Activated CD4-positive, alpha-beta T cell treated with anti-CD3 and anti-CD28 coated beads, Interleukin-2, amount 50 U/mL, for 1 hour (primary cell): ENCODE measurements at places on chromosomes 7 and 10.

- DNase-seq, result no peak
Measured at GRCh38 chr10:129951101-129951969, 12.7 kb downstream of the EBF3 start.

DNA sequence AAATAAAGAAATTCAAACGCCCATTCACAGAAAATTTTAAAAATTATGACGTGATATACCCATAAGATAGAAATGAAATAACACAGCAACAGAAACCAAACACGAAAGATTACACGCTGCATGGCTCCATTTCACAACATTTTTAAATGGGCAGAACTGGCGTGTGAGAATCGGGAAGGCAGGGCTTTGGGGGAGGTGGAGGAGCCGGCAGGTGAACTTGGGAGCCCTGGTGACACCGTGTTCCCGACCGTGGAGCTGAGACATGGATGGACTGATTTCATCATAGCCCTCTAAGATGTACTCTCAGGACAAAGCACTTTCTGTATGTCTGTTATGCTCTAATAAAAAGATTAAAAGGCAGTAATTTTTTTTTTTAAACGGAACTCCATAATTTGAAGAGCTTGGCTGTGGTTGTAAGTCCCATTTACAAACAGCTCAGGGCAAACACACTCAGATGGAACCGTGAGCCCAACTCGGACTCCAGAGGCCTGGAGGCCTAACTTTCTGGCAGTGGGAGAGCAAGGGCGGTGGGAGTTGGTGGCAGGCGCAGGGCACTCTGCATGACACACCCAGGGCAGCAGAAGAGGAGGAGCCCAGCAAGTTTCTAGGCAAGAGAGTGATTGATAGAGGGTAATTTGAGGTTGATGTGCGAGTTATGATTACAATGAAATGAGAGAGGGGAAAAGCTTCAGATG, 203.4 kb downstream of the MAD1L1 start:
- no peak for DNase-seq

DNA sequence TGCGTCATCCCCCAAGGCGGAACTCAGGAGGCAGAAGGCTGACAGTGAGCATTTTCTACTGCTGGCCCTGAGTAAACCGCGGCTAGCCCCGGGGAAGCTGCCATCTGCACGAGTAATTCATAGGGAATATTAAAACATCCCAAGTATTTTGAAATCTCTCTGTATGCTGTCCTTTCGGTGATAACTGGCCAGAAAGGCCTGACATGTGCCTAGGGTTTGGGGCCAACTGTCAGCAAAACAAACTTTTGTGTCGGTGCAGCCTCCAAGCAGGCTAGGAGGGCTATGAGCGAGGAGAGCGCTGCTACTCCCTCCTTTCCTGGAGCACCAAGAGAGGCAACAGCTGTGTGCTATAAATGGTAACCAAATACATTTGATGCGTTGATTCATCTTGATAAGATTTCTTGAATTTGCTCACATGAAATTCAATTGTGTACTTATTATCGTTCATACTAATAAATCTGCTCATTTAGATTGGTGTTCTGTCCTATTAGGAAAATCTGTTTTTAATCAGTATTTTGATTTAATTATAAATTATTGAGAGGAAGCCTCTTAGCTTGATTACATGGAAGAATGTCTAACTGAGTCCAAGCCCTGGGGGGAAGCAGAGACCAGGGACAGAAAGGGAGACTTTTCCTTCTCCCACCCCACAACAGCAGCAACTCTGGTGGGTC, 124.4 kb upstream of the NPS start:
- DNase-seq, result no peak

DNA sequence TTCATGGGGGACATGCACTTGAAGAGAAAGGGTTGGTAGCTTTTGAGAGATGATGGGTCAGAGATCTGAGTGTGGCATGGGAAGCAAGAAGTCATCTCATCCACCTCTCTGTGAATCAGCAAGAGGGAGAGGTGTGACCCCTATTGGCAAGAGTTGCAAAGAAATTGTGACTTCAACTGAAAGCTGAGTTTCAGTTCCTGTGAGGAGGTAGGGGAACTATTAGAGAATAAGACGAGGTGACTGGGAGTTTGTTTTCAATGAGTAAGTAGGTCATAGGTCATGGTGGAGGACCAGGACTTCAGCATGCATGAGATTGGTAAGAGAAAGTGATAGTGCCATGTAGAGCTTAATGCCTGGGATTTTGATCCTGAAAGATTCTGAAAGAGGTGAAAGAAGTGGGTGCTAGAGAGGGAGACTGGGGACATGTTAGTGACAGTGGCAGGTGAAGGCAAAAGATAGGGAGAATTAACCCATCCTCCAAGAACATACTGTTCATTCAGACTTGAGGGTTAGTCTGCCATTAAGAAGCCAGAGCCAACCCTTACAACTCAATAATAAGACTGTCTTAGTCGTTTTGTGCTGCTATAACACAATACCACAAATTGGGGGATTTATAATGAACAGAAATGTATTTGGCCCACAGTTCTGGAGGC, 75.5 kb upstream of the CAPZA2 start:
- DNase-seq, result no peak

- DNase-seq, result no peak
Measured at GRCh38 chr7:20220293-20220761, 3.1 kb upstream of the MACC1 start.

- DNase-seq, result no peak
Measured at GRCh38 chr7:15972862-15973275, 286.4 kb upstream of the MEOX2 start.

DNA sequence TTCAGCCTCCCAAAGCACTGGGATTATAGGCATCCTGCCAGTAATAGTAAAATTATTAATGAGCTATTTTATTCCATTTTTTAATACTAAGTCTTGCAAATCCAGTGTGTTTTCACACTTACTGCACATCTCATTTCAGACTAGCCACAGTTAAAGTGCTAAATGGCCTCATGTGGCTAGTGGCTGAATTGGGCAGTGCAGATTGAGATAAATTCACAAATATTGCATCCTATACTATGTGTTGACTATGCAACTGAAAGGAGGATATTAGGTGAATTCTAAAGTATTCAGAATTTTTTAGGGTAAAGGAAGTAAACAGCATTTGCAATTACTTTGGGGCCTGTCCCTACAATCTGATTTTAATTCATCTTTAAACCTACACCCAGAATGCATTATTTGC, 10.2 kb downstream of the APBB1IP start:
- no peak for DNase-seq

GRCh38 chr7:91327346-91327745, 63.1 kb downstream of the FZD1 start:
- no peak for DNase-seq

DNA sequence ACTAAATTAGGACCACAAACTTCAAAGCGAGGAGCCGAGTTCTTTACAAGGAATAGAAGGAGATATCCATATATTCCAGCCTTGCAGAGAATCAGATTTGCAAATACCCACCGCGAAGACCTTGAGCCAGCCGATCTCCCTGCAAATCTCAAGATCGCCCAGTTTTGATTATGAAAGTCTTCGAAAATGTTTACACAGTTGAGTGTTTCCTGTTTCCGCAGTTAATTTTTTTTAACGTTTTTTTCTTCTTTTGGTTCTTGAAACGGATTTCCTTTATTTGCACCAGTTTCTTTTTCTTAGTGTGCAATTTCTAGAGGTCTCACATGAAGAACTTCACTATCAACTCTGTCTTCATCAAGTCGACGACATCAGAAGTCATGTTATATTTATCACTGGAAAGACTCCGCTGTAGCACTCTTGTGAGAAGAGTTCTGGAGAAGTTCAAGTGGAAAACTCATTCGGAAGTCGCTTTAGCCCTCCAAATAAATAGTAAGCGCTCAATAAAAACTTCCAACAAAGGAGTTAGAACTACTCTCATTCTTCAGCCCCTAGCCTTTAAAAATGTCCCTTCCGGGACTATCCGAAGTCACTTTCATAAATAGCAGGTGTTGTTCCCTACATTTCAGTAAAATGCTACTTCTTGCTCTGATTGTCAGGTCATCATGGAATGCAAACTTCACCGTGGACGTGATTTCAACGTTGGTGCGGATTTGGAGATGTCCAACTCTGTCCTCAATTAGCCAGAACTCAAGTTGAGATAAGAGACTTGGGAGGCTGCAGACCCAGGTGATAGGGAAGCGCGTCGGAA, 11.9 kb upstream of the SPAG6 start:
- DNase-seq, result no peak

DNA sequence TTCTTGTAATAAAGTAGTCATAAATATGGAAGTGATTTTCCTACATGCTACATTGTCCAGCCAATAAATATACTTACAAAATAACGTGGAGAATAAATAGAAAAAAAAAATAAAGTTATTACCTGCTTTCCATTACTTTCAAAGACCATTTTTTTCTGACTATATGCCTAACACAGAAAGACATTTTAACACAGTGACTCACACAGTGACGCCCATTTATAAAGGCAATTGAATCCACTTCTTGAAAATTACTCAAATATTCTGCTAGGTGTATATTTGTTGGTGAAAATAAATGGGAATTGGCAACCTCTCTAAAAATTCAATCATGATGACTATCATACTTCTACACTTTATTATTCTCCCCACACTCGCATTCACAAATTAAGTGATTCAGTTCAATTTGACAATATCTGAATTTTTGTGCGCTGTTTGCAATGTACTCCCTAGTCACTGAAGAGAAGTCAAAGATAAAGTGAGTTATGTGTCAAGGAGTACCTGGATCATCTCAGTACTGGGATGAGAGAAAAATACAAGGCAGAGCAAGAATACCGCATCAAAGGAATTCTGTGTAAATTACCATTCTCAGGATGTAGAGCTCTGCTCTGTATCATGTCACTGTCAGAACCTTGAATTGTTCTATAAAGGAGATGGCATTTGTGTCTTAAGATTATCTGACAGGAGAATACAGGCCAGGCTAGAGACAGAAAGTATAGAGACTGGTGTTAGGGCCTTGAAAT, 642.7 kb downstream of the IPMK start:
- DNase-seq, result no peak

DNA sequence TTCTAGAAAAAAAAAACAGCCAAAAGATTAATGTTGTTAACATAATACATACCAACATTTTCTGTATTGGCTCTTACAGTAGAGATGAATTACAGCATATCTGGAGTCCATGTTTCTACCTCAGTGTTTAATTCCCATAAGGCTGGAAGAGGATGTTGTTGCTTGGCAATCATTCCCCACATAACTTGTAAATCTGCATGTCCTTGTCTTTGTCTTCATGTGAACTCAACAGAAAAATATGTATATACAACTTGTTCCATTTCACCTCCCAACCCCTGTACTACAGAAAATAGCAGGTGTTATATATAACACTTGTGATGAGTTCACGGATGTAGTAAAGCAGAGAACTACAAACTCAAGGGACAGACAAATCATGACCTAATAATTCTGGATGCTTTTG, 160.9 kb upstream of the SEMA3C start:
- DNase-seq, result no peak

- DNase-seq, result no peak
Measured at GRCh38 chr10:127046975-127047877, 142.0 kb downstream of the DOCK1 start.

GRCh38 chr7:22486597-22486996, 13.4 kb downstream of the STEAP1B start:
- no peak for DNase-seq

DNA sequence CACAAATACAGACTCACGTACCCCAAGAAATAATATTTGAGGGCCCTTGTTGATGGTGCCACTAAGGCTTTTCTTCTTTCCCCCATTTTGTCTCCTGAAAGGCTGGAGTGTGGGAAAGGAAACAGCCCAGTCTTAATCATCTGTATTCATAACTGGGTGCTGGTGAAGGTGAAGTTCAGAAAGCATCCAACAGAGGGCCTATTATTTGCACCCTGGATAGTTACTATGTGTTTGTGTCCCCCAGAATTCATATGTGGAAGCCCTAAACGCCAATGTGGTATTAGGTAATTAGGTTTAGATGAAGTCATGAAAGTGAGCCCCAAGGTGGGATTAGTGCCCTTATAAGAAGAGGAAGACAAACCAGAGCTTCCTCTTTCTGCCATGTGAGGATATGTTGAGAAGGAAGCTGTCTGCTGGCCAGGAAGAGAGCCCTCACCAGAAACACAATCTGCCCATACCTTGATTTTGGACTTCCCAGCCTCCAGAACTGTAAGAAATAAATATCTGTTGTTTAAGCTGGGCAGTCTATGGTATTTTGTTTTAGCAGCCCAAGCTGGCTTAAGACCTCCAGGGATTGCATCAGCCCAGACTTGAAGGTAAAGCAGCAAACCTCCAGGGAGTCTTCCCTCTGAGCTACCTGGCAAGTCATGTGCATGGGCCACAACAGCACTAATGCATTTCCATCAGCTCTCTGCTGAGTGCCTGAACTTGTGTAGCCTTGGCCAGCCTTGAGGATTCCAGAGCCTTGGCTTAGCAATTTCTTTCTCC, 90.0 kb upstream of the ADRB1 start:
- no peak for DNase-seq

GRCh38 chr7:33243319-33243881, 114.0 kb downstream of the BBS9 start:
- DNase-seq, result no peak

DNA sequence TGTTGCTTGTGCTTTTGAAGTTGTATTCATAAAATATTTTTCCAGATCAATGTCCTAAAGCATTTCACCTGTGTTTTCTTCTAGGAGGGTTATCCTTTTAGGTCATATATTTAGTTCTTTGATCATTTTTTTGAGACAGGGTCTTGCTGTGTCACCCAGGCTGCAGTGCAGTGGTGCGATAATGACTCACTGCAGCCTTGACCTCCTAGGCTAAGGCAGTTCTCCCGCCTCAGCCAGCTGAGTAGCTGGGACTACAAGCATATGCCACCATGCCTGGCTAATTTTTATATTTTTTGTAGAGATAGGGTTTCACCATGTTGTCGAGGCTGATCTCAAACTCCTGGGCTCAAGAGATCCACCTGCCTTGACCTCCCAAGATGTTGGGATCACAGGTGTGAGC, 315.8 kb upstream of the KAT6B start:
- no peak for DNase-seq

GRCh38 chr10:6755781-6756460, 175.8 kb upstream of the PRKCQ start:
- DNase-seq, result no peak

DNA sequence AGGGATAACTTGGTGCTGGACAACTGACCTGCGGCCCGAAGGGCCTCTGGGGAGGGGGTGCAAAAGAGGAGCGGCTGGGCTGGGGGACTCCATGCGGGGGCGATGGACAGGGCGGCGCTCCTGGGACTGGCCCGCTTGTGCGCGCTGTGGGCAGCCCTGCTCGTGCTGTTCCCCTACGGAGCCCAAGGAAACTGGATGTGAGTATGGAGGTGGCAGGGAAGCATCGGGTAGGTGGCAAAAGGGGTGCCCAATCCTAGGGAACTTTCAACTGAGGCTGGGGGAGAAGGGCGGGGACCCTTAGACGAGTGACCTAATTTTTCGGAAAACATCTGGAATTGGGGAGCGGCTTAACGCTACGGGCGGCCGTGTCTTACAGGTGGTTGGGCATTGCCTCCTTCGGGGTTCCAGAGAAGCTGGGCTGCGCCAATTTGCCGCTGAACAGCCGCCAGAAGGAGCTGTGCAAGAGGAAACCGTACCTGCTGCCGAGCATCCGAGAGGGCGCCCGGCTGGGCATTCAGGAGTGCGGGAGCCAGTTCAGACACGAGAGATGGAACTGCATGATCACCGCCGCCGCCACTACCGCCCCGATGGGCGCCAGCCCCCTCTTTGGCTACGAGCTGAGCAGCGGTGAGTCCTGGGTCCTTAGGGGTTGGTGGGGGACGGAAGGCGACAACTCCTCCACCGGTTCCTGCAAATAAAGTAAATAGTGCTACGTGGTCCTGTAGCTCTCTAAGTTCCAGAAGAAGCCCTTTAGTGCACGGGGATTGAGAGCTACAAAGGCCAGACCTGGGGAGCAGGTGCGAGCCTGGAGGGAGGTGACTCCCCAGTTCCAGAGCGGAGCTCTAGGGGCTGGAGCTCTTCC, 622 bp downstream of the WNT16 start:
- no peak for DNase-seq
